Cardiac ventricle fibroblast (primary cell): ENCODE measurements at places on chromosomes 3 and 15. TPM values are rescaled to one million over a fixed set of nuclear protein-coding genes. Genes with fewer than 3 reads are reported as not detected.

CBLB gene
- total RNA-seq: 19.0 and 25.4 TPM in 2 replicates

SLCO2A1 gene
- total RNA-seq: 0.20 and 0.44 TPM in 2 replicates

CLSTN2 gene
- total RNA-seq: 4.8 and 5.6 TPM in 2 replicates

FILIP1L gene
- total RNA-seq: 15.9 and 16.0 TPM in 2 replicates

SLC12A1 gene
- not detected in 2 replicates for total RNA-seq

FOXL2 gene
- not detected in 2 replicates for total RNA-seq

TP53BP1 gene
- total RNA-seq: 25.0 and 40.4 TPM in 2 replicates

C2CD4B gene
- total RNA-seq: 1.2 and 1.5 TPM in 2 replicates

LNP1 gene
- 2.6 and 5.8 TPM in 2 replicates for total RNA-seq

ZBBX gene
- not detected in 2 replicates for total RNA-seq

SOX14 gene
- not detected in 2 replicates for total RNA-seq

CLDN11 gene
- total RNA-seq: 96.8 and 114 TPM in 2 replicates

TRAT1 gene
- not detected in 2 replicates for total RNA-seq

INSYN1 gene
- total RNA-seq: 3.6 and 5.6 TPM in 2 replicates

SCN11A gene
- total RNA-seq: 0.12 and 0.15 TPM in 2 replicates

STAB1 gene
- 3.0 and 4.4 TPM in 2 replicates for total RNA-seq

MRPL46 gene
- total RNA-seq: 8.0 and 18.1 TPM in 2 replicates

TUBGCP5 gene
- total RNA-seq: 10.7 and 13.5 TPM in 2 replicates

DPPA2 gene
- total RNA-seq: not detected in 2 replicates

GOLGA8J gene
- total RNA-seq: not detected in 2 replicates

CHRNA3 gene
- total RNA-seq: not detected in 2 replicates

PPP1R14D gene
- total RNA-seq: not detected in 2 replicates

RETNLB gene
- total RNA-seq: not detected in 2 replicates

ADGRG7 gene
- total RNA-seq: not detected in 2 replicates

CPEB1 gene
- total RNA-seq: 1.2 and 4.8 TPM in 2 replicates

CACNA2D2 gene
- not detected in 2 replicates for total RNA-seq

GOLGA6B gene
- total RNA-seq: not detected in 2 replicates

SMAD6 gene
- 31.4 and 43.7 TPM in 2 replicates for total RNA-seq

GOLGA8N gene
- 3.5 and 3.6 TPM in 2 replicates for total RNA-seq

CCNL1 gene
- total RNA-seq: 61.7 and 73.4 TPM in 2 replicates

CALML4 gene
- total RNA-seq: 1.1 and 1.4 TPM in 2 replicates

LCTL gene
- total RNA-seq: 1.6 TPM in 1 of 2 replicates, not detected in the other

CPA3 gene
- total RNA-seq: not detected in 2 replicates

NPAP1 gene
- total RNA-seq: not detected in 2 replicates

TRPM1 gene
- total RNA-seq: not detected in 2 replicates

HTR3E gene
- not detected in 2 replicates for total RNA-seq

FRMD5 gene
- total RNA-seq: 0.50 and 0.54 TPM in 2 replicates

WNT5A gene
- 7.4 and 7.9 TPM in 2 replicates for total RNA-seq

CPLX3 gene
- total RNA-seq: not detected in 2 replicates

CHD2 gene
- 36.4 and 43.2 TPM in 2 replicates for total RNA-seq

CFAP20DC gene
- total RNA-seq: 0.06 and 0.98 TPM in 2 replicates

COL6A6 gene
- 0.50 and 0.68 TPM in 2 replicates for total RNA-seq

C3orf20 gene
- total RNA-seq: not detected in 2 replicates

CCR8 gene
- total RNA-seq: not detected in 2 replicates

UBP1 gene
- total RNA-seq: 29.5 and 33.4 TPM in 2 replicates

GHRL gene
- not detected in 2 replicates for total RNA-seq

TPRG1 gene
- 0.44 and 0.93 TPM in 2 replicates for total RNA-seq

WNT7A gene
- total RNA-seq: not detected in 2 replicates

KNL1 gene
- total RNA-seq: 1.1 and 1.2 TPM in 2 replicates

TMEM207 gene
- total RNA-seq: not detected in 2 replicates

CSPG4 gene
- 11.0 and 11.3 TPM in 2 replicates for total RNA-seq

ZNF774 gene
- total RNA-seq: 0.19 and 0.34 TPM in 2 replicates

CHRFAM7A gene
- total RNA-seq: 0.54 and 1.4 TPM in 2 replicates

CCDC54 gene
- total RNA-seq: not detected in 2 replicates

PODXL2 gene
- total RNA-seq: 3.6 and 6.7 TPM in 2 replicates

FAM219B gene
- total RNA-seq: 32.9 and 37.5 TPM in 2 replicates
